Right ventricle myocardium superior (tissue), 1 donor: ENCODE measurements at places on chromosomes 2 and 18. TPM values are rescaled to one million over a fixed set of nuclear protein-coding genes. Genes with fewer than 3 reads are reported as not detected.

The GNLY gene
- 1.7 TPM for total RNA-seq

The DOK1 gene
- 3.8 TPM for total RNA-seq

DNA sequence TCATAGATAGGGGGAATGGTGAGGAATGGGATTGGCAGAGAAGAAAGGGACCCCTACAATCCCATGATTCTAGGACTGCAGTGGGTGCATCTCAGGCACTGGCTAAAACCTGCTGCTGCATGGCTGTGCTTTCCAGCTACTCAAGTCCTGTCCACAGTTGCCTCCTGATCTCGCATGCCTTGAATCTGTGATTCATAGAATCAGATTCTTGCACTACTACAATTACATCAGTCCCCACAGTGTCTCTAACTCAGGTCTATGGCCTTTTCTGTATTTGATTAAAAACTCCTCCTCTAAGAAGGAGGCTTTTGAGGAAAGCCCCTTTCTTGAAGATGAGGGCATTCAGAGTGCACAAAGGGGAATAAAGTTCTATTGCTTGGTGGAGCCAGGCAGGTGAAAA lies 117.4 kb downstream of the LRATD1 start:
- DNase-seq, result no peak

GRCh38 chr2:192243488-192243887 lies 48.8 kb upstream of the TMEFF2 start:
- no peak for DNase-seq

GRCh38 chr2:235606004-235606715 lies 112.3 kb downstream of the AGAP1 start:
- no peak for DNase-seq

GRCh38 chr2:56741601-56742102 lies 557.9 kb downstream of the CCDC85A start:
- peak; percentile 42 for DNase-seq

GRCh38 chr2:5756272-5756671 lies 64.1 kb downstream of the SOX11 start:
- no peak for DNase-seq

DNA sequence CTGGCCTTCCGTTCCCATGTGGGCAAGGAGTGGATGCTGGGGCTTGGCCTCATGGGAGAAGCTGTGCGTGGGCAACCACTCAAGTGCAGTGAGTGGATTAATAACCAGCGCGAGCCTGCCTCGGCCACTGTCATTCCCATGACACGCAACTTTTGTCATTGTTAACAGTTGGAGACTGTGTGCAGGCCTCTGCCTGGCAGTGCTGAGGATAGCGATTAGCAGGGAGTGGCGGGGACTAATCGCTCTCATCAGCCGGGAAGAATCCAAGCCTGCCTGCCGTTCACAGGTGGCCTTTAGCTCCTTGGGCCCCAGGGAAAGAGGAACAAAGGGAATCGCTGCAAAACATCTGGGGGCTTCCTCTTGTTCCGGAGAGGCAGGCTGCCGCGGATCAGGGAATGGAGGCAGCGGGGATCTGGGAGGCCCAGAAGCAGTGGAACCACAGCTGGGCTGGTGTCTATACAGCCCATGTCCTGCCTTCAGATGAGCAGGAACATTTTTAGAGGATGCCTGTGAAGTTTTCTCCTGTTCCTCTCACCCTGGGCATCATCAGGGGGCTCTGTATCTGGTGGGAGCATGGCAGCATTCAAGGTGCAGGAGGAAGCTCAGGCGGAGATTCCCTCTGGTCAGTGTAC lies 53.8 kb downstream of the CTIF start:
- no peak for DNase-seq

GRCh38 chr2:232573771-232574435 lies 23.4 kb downstream of the EIF4E2 start:
- DNase-seq, result no peak

DNA sequence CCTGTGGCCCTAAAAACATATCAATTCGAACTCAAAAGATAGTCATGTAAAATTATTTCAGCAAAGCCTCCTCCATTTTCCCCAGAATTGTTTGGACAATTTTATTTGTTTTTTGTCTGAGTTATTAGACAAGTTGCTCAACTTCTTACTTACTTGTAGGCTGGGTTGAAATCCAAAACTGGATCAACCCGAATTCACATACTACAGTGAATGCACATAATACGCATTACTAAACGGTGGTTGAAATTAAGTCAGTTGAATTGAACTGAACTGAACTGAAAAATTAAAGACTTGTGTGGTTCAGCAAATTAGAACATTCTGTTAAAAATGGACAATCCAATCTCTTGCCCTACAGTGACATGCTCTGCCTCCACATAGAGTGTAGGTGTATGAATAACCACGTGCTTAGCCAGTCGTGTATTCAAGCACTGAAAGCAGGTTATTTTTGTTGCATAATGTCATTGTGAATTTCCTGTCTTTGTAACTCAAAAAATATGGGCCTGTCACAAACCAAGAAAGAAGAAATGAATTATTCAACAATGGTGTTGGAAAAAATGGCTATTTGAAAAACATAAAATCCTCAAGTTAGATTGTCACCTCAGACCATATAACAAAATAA lies 441.0 kb downstream of the TXNL1 start:
- no peak for DNase-seq

- DNase-seq, result peak; percentile 87
Measured at GRCh38 chr2:9378433-9379390, 44.6 kb downstream of the ITGB1BP1 start.

- DNase-seq, result no peak
Measured at GRCh38 chr2:46837112-46837454, 78.5 kb downstream of the MCFD2 start.

DNA sequence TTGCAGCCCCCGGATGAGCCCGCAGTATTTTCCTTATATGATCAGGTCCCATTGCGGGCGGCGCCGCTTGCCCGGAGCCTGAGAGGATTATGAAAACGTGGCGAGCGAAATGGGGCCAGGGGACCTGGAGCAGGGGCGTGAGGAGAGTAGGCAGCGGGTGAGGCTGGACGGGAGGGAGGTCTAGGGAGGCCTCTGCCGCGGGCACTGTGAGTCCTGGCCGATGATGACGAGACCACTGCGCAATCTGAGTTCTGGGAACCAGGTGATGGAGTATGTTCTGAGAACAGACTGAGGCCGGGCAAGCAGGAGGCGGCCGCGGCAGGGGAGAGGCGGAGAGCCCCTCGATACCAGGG lies 790 bp upstream of the ACAA2 start:
- no peak for DNase-seq

- peak; percentile 86 for DNase-seq
Measured at GRCh38 chr18:57803103-57803969, at the start of gene ATP8B1. Gene ATP8B1 (minus strand): TSS chr18:57803315. CDS start chr18:57731807, 71,508 bp downstream.

- no peak for DNase-seq
Measured at GRCh38 chr2:190043441-190043840, 19.1 kb downstream of the MSTN start.

- no peak for DNase-seq
Measured at GRCh38 chr2:201572846-201573508, 70.3 kb downstream of the TMEM237 start.

DNA sequence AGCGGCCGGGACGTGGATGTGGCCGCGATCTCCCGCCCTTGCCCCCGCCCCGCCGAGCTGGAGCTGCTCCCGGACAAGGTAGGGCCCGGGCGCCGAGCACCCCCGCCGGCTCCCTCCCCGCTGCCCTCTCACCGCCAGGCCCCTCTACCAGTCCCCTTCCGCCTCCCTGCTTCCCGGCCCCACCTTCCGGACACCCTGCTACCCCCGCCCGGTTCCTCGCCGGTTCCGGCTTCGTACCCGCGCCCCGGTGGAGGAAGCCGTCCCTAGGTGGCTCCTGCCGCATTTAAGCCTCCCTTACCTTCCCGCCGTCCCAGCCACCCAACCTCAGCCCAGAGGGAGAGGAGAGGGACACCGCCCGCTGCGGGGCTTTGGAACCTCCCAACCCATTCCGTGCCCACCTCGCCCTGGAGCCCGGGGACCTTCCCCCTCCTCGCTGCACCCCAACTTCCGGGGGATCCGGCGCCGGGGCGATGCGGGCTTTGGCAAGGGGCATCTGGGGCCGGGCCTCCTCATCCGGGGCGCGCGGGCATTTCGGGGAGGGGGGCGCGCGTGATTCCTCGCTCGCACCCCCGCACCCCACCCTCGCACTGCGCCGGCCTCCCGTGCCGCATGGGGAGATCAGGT lies 475 bp downstream of the B3GNT2 start:
- DNase-seq, result peak; percentile 57

- DNase-seq, result no peak
Measured at GRCh38 chr2:109401370-109401769, 212.4 kb downstream of the SEPTIN10 start.

DNA sequence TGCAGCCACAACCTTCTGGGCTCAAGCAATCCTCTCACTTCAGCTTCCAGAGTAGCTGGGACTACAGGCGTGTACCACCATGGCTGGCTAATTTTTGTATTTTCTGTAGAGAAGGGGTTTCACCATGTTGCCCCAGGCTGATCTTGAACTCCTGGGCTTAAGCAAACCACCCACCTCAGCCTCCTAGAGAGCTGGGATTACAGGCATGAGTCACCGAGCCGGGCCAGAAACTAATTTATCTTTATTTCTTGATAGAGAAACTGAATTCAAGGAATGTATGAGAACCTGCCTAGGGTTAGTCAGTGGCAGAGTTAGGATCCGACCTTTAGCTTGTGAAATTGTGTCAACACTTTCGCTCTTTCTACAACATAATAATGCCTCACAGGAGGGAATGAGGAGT lies 19.3 kb upstream of the ITGAV start:
- DNase-seq, result no peak
